Nucleus accumbens (tissue), 56 donors: ENCODE measurements at places on chromosomes 12 and 14.

DNA sequence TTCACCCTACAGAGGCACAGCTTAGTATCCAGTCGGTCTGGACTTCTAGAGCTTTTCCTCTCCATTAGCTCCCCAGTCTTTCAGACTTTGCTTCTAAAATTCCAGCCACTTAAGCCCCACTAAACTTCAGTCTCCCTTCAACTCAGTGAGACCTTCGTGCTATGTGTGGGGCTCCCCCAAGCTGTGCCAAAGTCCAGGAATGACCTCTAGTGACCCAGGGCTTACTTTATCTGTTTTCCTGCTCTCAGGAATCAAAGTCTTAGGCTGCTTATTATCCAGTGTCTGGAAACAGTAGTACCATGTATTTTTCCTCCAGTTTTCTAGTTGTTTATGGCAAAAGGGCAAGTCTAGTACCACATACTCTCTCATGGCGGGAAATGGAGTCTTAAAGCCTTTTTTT, 77.8 kb downstream of the IFT43 start:
- no peak for DNase-seq

GRCh38 chr12:90299666-90300065, 591.0 kb upstream of the ATP2B1 start:
- no peak for DNase-seq

- no peak for DNase-seq
Measured at GRCh38 chr14:35742442-35742841, 66.7 kb downstream of the RALGAPA1 start.

GRCh38 chr14:39033371-39033770, 69.7 kb downstream of the SEC23A start:
- no peak for DNase-seq
